ENCODE measurements at places on chromosomes 2 and 18. TPM values are rescaled to one million over a fixed set of nuclear protein-coding genes. Genes with fewer than 3 reads are reported as not detected.

The DCDC2C gene
- total RNA-seq: not detected

The HAAO gene
- 1.3 TPM for total RNA-seq

The EML6 gene
- total RNA-seq: 0.23 TPM

The PCARE gene
- total RNA-seq: not detected

The FEV gene
- total RNA-seq: not detected

The SLC11A1 gene
- total RNA-seq: not detected

The CHRNG gene
- not detected for total RNA-seq

The SPIRE1 gene
- total RNA-seq: 42.0 TPM

The GLS gene
- total RNA-seq: 189 TPM

The GDF7 gene
- 1.9 TPM for total RNA-seq

DNA sequence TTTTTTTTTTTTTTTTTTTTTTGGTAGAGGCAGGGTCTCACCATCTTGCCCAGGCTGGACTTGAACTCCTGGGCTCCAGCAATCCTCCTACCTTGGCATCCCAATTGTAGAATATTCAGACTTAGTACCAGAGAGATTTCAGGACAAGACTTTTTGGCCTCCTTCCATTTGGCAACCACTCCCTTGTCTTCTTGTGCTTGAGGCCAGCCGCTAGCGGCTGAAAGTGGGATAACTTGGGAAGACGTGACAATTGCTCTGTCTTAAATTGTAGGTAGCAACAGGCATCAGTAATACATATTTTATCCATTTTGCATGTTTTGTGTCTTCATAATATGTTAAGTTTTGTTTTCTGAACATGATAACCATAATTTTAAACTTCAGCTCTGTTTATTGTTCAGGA is 53.3 kb upstream of the TTN start:
- no peaks in the 10 kb centered on the region for H3K27me3 ChIP-seq
- DNase-seq: no peak
- H3K36me3 ChIP-seq: no peaks in the 10 kb centered on the region
- H3K4me1 ChIP-seq: peaks cover 21% of the 10 kb centered on the region

GRCh38 chr2:3776311-3776710 is 72.9 kb downstream of the DCDC2C start:
- DNase-seq: no peak
- no peak overlapping the region for H3K27ac ChIP-seq
- H3K27me3 ChIP-seq: no peaks in the 10 kb centered on the region
- no peaks in the 10 kb centered on the region for H3K36me3 ChIP-seq
- no peaks in the 10 kb centered on the region for H3K4me1 ChIP-seq

GRCh38 chr2:108409768-108410167 is 32.0 kb downstream of the SULT1C4 start:
- H3K4me3 ChIP-seq: no peak overlapping the region
- DNase-seq: peak; percentile 72
- peaks cover 12% of the 10 kb centered on the region for H3K4me1 ChIP-seq
- H3K27me3 ChIP-seq: no peaks in the 10 kb centered on the region

GRCh38 chr2:161915121-161915520 is 158.9 kb downstream of the DPP4 start:
- no peak overlapping the region for H3K4me3 ChIP-seq
- H3K36me3 ChIP-seq: no peaks in the 10 kb centered on the region
- H3K4me1 ChIP-seq: peaks cover 4% of the 10 kb centered on the region

DNA sequence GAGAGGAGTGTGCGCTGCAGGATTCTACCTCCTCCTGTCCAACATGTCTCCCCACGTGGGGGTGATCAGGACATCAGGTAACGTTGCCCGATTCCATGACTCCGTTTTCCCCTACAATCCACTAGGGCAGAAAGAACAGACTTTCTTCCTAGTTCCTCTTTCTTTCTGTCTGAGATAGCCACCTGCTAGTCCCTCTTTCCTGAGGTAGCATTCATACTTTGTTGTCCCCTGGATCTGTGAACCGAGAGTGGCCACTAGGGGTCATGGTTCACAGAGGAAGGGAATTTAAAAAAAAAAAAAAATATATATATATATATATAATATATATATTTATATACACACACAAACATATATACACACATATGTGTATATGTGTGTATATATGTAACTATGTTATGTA is 210.0 kb upstream of the ZNF521 start:
- no peaks in the 10 kb centered on the region for H3K4me1 ChIP-seq
- H3K36me3 ChIP-seq: no peaks in the 10 kb centered on the region
- H3K27ac ChIP-seq: no peak overlapping the region

DNA sequence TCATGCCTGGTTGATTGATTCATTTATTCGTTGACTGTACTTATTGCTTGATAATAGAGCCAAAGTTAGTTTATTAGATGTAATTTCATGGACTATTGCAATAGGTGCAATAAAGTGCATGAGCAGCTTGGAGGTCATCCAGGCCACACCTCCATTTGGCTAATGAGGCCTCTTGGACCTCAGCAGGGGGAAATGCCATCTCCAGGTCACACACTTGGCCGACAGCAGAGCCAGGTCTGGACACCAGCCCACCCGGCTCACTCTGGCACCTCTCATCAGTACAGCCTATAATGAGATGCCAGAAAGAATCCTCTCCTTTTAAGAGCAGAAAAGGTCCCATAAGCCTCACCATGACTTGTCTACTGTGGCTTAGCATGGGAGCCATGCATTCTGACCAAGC is 71.2 kb upstream of the AFF3 start:
- no peaks in the 10 kb centered on the region for H3K4me1 ChIP-seq
- H3K27ac ChIP-seq: no peak overlapping the region
- H3K4me3 ChIP-seq: no peak overlapping the region

- H3K27me3 ChIP-seq: no peaks in the 10 kb centered on the region
- H3K4me1 ChIP-seq: no peaks in the 10 kb centered on the region
- H3K36me3 ChIP-seq: no peaks in the 10 kb centered on the region
- H3K4me3 ChIP-seq: no peak overlapping the region
These were observed 142.0 kb downstream of the ACTR3 start for GRCh38 chr2:114031605-114032505.

- no peaks in the 10 kb centered on the region for H3K36me3 ChIP-seq
- no peak overlapping the region for H3K27ac ChIP-seq
These were observed 981 bp downstream of the RAMP1 start for GRCh38 chr2:237860273-237860935.

DNA sequence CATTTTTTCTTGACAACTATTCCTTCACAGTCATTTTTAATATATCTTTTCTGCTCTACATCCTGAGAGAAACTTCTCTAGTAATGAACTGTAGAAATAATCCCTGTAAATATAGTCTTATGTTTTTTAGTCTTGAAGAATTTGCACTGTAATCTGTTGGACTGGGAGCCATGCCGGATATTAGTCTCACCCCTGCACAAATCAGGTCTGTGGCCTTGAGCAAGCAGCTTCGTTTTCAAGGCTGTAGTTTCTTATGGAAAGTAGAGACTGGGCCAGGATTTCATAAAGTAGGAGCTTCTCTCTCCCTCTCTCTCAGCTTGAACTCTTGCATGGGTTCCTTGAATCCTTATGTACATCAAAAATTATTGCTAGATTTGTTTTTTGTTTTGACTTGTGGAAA is 8.7 kb downstream of the FARP2 start:
- no peak overlapping the region for H3K4me3 ChIP-seq
- no peaks in the 10 kb centered on the region for H3K27me3 ChIP-seq
- H3K4me1 ChIP-seq: no peaks in the 10 kb centered on the region
- H3K27ac ChIP-seq: no peak overlapping the region
- DNase-seq: no peak

- no peak overlapping the region for H3K4me3 ChIP-seq
- H3K27me3 ChIP-seq: no peaks in the 10 kb centered on the region
- H3K27ac ChIP-seq: no peak overlapping the region
- no peaks in the 10 kb centered on the region for H3K4me1 ChIP-seq
- no peak for DNase-seq
These were observed 10.3 kb downstream of the CEP76 start for GRCh38 chr18:12692206-12692605.

DNA sequence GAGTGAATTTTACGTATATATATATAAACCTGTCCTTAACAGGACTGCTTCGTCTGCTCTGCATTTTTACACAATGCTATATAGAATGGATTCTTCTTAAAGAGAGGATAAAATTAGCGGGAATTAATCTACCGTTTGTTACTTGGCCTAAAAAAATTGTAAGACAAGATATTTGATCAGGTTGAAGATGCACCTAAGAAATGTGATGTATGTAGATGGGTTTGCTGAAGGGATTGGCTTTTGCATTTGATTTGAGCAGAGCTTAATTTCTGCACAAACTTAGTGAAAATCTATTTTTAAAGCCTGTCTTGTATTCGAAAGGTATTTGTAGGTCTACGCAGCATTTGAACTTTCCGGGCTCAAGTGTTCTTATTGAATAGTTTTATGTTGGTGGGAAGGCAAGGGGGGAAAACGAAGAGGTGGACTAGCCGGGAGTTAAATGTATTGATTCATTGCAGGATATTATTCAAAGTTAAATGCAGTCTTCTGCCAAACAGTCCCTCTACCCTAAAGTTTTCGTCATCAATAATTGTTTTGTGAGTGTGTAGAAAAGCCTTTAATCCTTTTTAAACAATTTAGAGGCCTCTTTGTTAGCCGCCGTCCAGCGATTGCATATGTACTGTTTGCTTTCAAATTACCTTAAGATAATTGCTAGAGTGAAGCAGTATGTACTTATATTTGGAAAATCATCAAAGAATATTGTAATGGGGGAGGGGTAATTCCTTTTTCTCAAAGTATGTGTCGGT is 1.2 kb downstream of the PPP1CB start:
- no peak for DNase-seq
- H3K4me1 ChIP-seq: peaks cover 42% of the 10 kb centered on the region
- H3K4me3 ChIP-seq: peak overlapping the region; percentile 97
- H3K27ac ChIP-seq: peak overlapping the region; percentile 97

- H3K36me3 ChIP-seq: no peaks in the 10 kb centered on the region
- H3K4me1 ChIP-seq: no peaks in the 10 kb centered on the region
- H3K27me3 ChIP-seq: no peaks in the 10 kb centered on the region
- no peak overlapping the region for H3K27ac ChIP-seq
- no peak overlapping the region for H3K4me3 ChIP-seq
These were observed 54.1 kb downstream of the BAZ2B start for GRCh38 chr2:159562248-159562647.

- H3K36me3 ChIP-seq: no peaks in the 10 kb centered on the region
- peaks cover 5% of the 10 kb centered on the region for H3K4me1 ChIP-seq
- peaks cover 62% of the 10 kb centered on the region for H3K27me3 ChIP-seq
- DNase-seq: no peak
These were observed 176.3 kb downstream of the INHBB start for GRCh38 chr2:120522151-120522751.

DNA sequence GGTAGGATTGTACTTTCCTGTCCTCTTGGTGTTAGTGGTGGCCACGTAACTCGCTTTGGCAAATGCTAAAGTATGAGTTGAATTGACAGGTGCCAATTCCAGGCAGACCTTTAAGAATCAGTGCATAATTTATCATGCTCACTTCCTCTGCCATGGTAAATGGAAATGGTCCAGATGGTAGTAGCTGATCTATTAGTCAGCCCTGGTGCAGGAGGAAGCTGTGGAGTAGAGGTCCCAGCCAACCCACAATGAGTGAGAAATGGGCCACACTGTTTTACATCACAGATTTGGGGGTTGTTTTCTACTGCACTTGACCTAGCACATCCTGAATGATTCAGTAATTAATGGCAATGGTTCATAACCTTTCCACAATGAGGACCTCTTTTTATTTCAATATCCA is 104.4 kb downstream of the RGPD3 start:
- H3K4me1 ChIP-seq: no peaks in the 10 kb centered on the region
- no peak overlapping the region for H3K27ac ChIP-seq
- no peaks in the 10 kb centered on the region for H3K36me3 ChIP-seq
- no peak overlapping the region for H3K4me3 ChIP-seq
- DNase-seq: no peak

DNA sequence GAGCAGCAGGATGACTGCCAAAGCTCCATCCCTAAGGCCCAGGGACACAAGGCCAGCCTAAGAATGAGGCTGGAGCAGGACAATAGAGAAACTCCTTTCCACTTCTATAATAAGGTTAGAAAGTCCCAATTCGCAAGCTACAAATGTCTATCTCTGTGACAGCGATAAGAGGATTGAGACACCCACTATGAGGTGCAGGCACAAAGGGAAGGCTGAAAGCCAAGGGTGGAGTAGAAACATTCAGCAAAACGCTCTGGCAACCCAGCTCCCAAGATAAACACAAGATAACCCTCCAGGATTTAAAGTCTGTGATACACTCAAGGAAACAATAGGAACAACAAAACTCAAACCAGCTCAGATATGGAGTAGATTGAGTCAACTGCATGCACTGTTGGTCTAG is 418.0 kb upstream of the UBE2E3 start:
- H3K36me3 ChIP-seq: no peaks in the 10 kb centered on the region
- no peak overlapping the region for H3K27ac ChIP-seq
- no peaks in the 10 kb centered on the region for H3K4me1 ChIP-seq
- no peak overlapping the region for H3K4me3 ChIP-seq
- H3K27me3 ChIP-seq: no peaks in the 10 kb centered on the region
- no peak for DNase-seq

DNA sequence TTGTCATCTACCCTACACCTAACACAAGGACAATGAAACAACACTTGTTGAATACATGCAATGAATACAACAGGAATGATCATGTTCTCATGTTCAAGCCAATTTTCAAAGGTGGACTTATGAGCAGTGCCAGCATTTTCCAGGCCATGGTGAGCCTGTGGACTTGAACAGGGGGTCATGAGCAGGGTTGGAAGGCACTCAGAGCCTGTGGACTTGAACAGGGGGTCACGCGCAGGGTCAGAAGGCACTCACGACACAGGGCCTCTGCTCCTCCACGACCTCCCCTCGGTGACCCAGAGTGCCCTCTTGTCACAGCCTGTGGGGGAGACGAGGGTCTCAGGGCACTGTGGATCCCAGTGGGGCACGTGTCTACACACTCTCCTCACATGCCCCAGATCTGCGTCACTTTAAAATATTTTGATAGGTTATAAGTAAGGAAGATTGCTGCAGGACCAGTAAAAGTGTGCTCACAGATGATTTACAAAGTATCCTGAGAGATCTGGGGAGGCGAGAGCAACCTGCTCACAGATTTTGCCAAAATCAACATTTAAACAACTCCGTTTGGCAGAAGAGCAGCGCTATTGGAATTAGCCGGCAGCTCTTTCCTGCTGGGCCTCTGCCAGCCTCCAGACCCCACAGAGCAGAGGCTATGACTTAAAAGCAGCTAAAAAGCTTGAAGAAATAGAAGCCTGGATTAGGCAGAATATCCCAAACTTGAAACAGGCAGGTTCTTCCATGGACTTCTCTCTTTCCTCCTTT is 121.9 kb downstream of the TMEM18 start:
- no peaks in the 10 kb centered on the region for H3K4me1 ChIP-seq
- no peak overlapping the region for H3K27ac ChIP-seq
- no peaks in the 10 kb centered on the region for H3K36me3 ChIP-seq
- H3K4me3 ChIP-seq: no peak overlapping the region

- peaks cover 6% of the 10 kb centered on the region for H3K4me1 ChIP-seq
- H3K4me3 ChIP-seq: no peak overlapping the region
- no peaks in the 10 kb centered on the region for H3K27me3 ChIP-seq
- no peak overlapping the region for H3K27ac ChIP-seq
These were observed 131.5 kb downstream of the ATP9B start for GRCh38 chr18:79200546-79201268.

GRCh38 chr18:22778996-22779395 is 154.1 kb upstream of the RBBP8 start:
- DNase-seq: no peak
- no peaks in the 10 kb centered on the region for H3K4me1 ChIP-seq
- H3K27me3 ChIP-seq: peaks cover 4% of the 10 kb centered on the region
- no peak overlapping the region for H3K4me3 ChIP-seq
- H3K36me3 ChIP-seq: no peaks in the 10 kb centered on the region

GRCh38 chr2:63819765-63820717 is 21.7 kb upstream of the UGP2 start:
- no peaks in the 10 kb centered on the region for H3K27me3 ChIP-seq
- H3K4me1 ChIP-seq: no peaks in the 10 kb centered on the region
- DNase-seq: no peak
- no peak overlapping the region for H3K4me3 ChIP-seq

- no peaks in the 10 kb centered on the region for H3K36me3 ChIP-seq
- no peaks in the 10 kb centered on the region for H3K27me3 ChIP-seq
These were observed 31.1 kb upstream of the PPP1R1C start for GRCh38 chr2:181954538-181954883.
